NAMALWA (cell line): ENCODE measurements at places on chromosomes 5 and 9.
A peak's percentile ranks its signal among the peaks of the same experiment; 100 is the strongest.

- DNase-seq: no peak
Measured at GRCh38 chr5:76714751-76715485, 1.0 kb upstream of the F2R start.

- no peak for DNase-seq
Measured at GRCh38 chr9:78547831-78548230, 250.9 kb downstream of the PSAT1 start.

GRCh38 chr5:171907725-171908343, 98.6 kb downstream of the FBXW11 start:
- DNase-seq: peak; percentile 86

GRCh38 chr5:89458332-89458656, 575.3 kb upstream of the MEF2C start:
- DNase-seq: no peak

GRCh38 chr5:154309371-154309745, 118.8 kb downstream of the GALNT10 start:
- no peak for DNase-seq

DNA sequence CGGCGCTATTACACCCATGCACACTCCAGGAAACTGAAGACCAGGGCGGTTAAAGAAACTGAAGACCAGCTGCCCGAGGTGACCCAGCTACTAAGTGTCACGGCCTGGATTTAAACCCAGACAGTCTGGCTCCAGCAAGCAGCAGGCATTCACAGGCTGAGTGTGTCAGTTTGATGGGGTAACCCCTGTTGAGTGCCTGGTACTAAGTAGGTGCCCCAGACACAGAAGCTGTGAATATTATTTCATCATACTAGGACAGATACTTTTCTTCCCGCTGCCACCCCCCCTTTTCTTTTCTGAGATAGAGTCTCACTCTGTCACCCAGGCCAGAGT, 7.3 kb downstream of the ENG start:
- no peak for DNase-seq

GRCh38 chr5:6496636-6497035, 48.0 kb downstream of the UBE2QL1 start:
- DNase-seq: no peak

DNA sequence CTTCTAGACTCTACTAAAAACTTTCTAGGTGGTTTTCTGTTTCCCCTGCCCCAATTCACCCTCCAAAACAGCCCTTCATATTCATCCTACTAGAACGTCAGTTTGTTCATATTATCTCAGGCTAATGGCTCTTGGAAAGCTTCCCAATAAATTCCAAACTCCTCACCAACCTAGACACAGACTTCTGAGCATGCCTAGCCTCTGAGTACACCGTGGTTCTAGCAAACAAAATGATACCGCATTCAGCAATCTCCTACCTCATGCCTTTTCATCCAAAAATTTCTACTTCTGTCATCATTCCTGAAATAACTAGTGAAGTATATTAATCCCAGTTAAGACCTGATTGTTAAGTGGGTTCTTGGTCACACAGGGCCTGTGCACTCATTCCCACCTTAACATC, 46.5 kb upstream of the NR5A1 start:
- no peak for DNase-seq

GRCh38 chr5:78511121-78511906, 137.3 kb downstream of the LHFPL2 start:
- DNase-seq: no peak

GRCh38 chr5:168860503-168860902, 281.3 kb upstream of the PANK3 start:
- DNase-seq: no peak

DNA sequence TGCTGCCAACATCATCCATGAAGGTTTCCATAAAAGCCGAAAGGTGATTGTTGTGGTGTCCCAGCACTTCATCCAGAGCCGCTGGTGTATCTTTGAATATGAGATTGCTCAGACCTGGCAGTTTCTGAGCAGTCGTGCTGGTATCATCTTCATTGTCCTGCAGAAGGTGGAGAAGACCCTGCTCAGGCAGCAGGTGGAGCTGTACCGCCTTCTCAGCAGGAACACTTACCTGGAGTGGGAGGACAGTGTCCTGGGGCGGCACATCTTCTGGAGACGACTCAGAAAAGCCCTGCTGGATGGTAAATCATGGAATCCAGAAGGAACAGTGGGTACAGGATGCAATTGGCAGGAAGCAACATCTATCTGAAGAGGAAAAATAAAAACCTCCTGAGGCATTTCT, 10.1 kb downstream of the TLR4 start:
- peak; percentile 3 for DNase-seq

DNA sequence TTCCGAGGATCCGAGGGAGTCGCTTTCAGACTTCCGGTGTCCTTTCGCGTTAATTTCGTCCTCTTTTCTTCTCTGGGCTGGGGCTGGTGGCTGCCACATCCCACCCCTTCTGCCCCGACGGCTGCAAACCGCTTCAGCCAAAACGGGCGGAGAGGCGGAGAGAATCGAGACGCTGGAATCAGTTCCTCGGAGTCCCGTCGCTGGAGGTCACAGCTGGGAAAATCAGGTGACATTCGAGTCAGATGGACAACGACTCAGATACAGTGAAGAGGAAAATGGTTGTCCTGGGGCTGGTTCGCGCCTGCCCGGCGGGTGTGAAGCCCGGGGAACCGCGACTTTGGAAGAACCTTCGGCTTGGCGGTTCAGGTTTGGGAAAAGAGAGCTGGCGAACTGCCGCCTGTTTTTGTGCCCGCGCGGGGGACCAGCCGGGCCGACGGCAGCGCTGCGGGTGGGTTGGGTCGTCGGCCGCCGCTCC, 8.9 kb upstream of the NKX2-5 start:
- DNase-seq: no peak

- DNase-seq: no peak
Measured at GRCh38 chr5:42798284-42799240, 13.1 kb downstream of the SELENOP start.

GRCh38 chr9:137097761-137098462, 11.1 kb downstream of the MAN1B1 start:
- no peak for DNase-seq

DNA sequence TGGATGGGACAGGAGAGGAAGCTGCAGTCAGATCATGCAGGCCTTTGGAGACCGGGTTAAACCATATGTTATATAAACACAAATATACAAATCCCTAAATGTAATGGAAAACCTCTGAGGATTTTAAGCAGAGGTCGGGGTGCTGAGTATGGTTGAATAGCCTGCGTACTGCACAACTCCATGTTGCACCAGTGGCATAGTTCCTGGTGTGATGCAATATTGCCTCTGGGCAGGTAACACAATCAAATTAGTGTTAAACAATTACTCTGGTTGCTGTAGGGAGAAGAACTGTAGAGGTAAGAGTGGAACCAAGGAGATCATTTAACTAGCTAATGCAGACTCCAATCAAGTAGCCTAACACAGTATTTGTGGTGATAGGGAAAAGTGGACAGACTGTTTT, 21.3 kb upstream of the RNF145 start:
- no peak for DNase-seq

- no peak for DNase-seq
Measured at GRCh38 chr5:81850501-81851357, 99.8 kb upstream of the SSBP2 start.

GRCh38 chr5:66945389-66946349, 250.9 kb downstream of the CD180 start:
- DNase-seq: no peak

- DNase-seq: no peak
Measured at GRCh38 chr9:113320051-113320450, 16.9 kb upstream of the RNF183 start.

DNA sequence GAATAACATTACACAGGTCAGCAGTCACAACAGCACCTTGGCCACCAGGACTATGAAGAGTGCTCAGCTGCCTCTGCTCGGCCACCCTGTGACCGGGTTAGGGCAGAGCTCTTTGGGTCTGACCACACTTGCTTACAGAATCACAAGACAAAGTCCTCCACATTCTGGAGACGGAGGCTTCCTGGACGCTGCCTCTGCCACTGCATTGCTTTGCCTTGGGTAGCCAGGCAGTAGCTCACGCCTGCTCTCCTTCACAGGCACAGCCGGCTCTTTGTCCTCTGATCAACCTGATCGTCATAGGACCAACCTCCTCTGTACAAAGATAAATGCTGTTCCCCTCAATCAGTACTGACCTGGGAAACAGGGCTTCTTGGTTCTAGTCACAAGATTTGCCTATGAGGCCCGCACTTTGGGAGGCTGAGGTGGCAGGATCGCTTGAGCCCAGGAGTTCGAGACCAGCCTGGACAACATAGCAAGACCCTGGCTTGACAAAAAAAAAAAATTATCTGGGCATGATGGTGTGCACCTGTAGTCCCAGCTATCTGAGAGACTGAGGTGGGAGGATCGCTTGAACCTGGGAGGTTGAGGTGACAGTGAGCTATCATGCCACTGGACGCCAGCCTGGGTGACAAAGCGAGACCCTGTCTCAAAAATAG, 128.4 kb upstream of the IER5L start:
- DNase-seq: no peak

DNA sequence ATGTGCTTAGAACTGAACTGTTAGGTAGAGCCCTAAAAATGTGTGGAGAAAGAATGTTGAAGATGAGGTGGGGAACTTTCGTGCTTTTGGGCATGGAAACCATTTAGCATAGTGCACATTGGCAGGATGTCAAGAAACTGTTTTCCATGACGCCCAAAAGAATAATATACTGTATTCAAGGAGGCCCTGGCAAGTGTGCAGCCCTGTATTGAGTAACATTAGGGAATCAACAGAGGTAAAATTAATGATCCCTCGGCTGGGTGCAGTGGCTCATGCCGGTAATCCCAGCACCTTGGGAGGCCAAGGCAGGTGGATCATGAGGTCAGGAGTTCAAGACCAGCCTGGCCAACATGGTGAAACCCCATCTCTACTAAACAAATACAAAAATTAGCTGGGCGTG, 20.9 kb upstream of the PLIN2 start:
- DNase-seq: no peak

DNA sequence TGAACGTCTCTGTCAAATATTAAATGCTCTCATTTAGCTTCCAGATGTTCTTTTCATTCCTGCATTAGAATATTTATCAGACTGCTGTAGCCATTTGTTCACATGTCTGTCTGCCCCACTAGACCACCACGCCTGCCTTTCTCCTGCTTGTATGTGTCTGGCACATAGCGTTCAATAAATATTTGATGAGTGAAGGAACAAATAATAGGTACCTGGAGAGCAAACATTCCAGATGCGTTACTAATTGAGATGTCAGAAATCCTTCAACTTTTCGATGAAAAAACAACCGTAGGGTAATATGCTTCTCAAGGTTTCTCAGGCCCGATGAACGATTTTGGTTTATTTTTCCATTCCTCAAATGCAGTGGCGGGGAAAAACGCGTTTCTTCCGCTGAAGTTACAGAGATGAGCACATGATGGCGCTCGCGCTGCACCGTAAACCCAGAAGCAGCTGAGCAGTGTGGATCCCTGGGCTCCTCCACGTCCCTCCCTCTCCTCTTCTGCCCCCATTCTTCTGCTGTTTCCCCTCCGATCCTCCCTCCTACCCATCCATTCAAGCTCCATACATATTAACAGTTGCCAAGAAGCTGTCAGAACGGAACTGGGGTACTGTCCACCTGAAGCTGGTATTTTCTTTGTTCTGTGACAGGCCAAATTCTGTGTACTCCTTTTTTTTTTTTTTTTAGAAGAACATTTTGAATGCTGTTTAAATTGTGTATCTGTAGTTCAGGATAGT, 245.4 kb downstream of the MPDZ start:
- DNase-seq: peak; percentile 65

DNA sequence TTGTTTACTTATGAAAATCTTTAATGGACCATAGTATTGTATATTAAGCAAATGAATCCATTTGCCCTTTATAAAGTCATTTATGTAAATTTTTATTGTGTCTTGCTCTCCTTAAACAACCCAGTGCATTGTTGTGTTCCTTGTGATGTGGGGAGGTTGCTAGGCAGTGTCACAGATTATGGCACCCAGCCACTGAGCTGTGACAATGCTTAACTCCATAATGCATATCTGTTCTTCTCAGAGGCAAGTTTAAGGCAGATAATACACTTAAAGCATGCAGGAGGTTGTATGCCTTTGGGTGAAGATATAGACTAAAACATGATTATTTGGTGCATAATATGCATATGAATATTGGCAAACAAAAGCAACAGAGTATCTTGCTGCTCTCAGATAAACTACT, 269.6 kb upstream of the RIOK2 start:
- DNase-seq: no peak

- no peak for DNase-seq
Measured at GRCh38 chr5:143431789-143432188, 28.3 kb upstream of the NR3C1 start.

GRCh38 chr5:192970-193831, 1.9 kb downstream of the LRRC14B start:
- no peak for DNase-seq

DNA sequence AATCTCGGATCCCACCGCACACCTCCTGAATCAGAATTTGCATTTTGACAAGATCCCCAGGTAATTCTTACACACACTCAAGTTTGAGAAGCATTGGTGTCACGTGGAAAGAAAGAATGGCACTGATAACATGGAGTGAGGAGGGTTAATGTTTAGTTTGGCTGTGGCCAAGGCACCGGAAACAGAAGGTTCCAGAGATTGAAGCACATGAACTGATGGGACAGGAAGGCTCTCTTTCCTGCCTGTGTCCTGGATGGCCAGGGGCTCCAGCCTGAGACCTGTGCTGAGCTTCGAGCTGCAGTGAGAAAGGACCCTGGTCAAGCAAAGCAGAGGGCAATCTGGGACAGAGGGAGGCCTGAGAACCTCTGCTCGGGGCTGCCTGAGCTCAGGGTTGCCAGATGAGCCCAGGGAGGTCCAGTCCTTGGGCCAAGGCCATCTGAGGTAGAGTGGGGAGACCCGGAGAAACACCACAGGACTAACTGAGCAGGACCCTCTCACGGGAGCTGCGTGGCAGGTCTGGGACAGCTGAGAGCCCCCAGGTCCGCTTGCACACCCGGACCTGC, 27.3 kb downstream of the AFAP1L1 start:
- no peak for DNase-seq

DNA sequence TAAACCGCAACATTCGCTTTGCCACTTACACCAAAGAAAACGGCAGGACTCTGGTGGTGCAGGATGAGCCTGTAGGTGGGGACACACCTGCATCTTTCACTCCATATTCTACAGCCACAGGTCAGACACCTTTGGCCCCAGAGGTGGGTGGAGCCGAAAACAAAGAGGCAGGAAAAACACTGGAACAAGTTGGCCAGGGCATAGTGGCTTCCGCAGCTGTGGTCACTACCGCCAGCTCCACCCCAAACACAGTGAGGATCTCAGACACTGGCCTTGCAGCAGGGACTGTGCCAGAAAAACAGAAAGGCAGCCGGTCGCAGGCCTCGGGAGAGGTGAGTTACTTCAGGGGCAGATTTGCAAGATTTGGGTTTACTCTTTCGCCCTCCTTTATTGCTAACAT, 33.8 kb downstream of the KDM3B start:
- no peak for DNase-seq

GRCh38 chr5:158174918-158175851, 316.2 kb upstream of the CLINT1 start:
- DNase-seq: peak; percentile 93

- DNase-seq: no peak
Measured at GRCh38 chr9:134724912-134725604, 83.5 kb downstream of the COL5A1 start.

GRCh38 chr9:25939126-25939525, 260.9 kb upstream of the TUSC1 start:
- no peak for DNase-seq

- no peak for DNase-seq
Measured at GRCh38 chr5:170275376-170275994, 22.1 kb downstream of the LCP2 start.
